Stimulated activated CD8-positive, alpha-beta memory T cell treated with anti-CD3 and anti-CD28 coated beads, Interleukin-15, amount 100 ng/mL, for 24 hours (primary cell): ENCODE measurements at places on chromosomes 4 and X.

- no peak for DNase-seq
These were observed 4.4 kb downstream of the RBPJ start for GRCh38 chr4:26325191-26325590.

- DNase-seq: no peak
These were observed 68.6 kb upstream of the ADGRG2 start for GRCh38 chrX:19190902-19191301.

GRCh38 chr4:146435962-146436361 lies 85.8 kb downstream of the SLC10A7 start:
- no peak for DNase-seq

DNA sequence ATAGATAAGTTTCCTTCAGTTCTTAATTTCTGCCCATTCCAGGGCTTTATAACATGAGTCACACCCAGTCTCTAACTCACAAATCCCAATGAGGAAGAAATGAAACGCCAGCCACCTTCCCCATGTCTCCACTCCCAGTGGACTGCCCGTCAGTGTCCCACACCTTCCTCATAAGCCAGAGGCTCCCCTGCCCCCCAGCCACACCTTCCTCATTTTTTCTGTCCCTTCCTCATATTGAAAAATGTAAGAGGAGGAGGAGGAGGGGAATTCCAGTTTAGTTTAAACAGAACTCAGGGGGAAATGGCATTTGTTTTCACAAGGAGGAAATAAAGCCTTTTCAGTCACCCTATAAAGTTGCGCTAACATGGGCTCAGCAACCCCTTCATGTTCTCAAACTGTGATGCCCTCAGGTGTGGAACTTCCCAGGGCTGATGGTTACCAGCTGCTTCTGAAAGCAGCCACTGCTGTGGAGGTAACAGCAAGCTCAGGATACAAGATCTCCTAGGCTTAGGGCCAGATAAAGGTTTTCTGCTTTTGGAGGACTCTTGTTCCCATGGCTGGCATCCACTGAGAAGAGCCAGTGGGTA lies 97.8 kb downstream of the PARM1 start:
- DNase-seq: no peak

DNA sequence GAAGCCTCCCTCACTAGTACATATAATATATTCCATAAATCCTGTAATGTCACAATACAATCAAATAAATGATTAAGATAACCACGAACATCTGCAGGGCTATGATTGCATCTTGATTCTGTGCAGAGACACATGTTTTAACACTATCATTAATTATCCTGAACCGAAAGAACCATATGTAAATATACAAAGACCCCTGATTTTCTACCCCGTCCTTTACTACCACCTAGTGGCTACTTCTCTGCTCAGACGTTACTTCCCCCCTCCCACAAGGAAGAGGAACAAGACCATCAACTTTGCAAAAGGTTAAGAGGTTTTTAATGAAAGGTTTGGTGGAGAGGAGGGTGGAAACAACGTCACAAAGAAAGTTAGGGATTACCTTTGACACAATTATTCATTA lies 134.0 kb downstream of the COL4A6 start:
- no peak for DNase-seq

GRCh38 chrX:100654261-100654660 lies 10.3 kb downstream of the SRPX2 start:
- DNase-seq: no peak

GRCh38 chrX:51151734-51152133 lies 180.9 kb upstream of the NUDT10 start:
- no peak for DNase-seq

- no peak for DNase-seq
These were observed 71.6 kb upstream of the MAB21L2 start for GRCh38 chr4:150510176-150510865.

DNA sequence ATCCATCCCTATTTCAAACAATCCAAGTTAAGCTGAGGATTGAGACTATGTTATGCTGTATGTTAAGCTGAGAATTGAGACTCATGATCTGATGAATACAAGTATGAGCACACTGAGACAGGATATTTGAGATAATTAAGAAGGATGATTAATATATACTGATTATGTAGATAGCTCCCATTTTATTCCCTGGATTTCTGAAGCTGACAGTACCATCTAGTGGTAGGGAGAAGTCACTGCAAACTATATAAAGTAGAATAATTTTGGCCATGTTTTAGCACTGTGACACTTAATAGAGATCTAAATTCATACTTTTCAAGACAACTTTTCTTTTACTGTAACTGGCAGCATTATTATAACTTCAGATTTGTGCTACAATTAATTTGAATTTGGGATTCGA lies 63.8 kb upstream of the HPRT1 start:
- DNase-seq: no peak

GRCh38 chr4:58602731-58603359 lies 1492.7 kb upstream of the IGFBP7 start:
- no peak for DNase-seq

GRCh38 chr4:13327991-13328390 lies 156.1 kb downstream of the RAB28 start:
- DNase-seq: no peak

- no peak for DNase-seq
These were observed 291 bp upstream of the NBDY start for GRCh38 chrX:56728752-56729151.

DNA sequence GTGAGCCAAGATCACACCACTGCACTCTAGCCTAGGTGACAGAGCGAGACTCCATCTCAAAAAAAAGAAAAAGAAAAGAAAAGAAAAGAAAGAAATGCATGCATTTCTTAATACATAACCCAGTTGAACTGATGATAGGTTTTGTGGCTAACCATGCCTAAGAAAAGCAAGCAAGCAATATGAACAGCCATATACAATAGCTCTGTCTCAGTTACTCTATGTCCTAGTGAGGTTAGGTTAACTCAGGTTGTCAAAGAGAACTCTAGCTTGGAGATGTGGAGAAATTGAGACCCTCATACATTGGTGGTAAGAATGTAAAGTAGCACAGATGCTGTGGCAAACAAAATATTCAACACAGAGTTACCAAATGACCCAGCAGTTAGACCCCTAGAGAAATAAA lies 167.0 kb upstream of the RASGEF1B start:
- no peak for DNase-seq

DNA sequence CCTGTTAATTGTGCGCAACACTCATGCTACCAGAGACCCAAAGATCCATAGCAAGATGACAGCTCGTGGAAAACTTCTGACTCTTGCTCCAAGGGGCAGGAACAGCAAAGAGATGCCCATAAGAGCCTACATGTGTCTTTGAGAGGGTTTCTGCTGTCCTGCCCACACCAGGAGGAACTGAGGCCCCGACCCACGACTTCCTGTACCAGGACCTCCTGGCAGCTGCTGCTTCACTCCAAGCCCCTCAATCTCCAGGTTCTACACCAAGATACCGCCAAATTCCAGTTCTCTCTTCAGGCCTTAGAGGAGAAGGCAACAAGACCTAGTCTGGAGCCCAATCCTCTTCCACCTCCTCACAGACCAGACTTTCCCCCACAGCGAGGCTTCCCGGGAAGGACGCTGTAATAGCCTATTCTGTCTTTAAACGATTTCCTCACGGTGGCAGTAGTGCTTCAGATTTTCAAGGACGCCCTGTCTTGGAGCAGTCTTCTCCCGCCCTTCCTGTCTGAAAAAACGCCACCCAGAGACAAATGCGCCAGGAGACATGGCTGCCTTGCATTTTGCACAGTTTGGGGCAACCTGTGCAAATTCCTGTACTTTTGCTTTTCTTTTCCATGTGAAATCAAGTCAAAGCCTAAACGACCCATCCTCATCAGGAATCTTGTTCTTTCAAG lies 230.2 kb upstream of the STK26 start:
- DNase-seq: no peak

DNA sequence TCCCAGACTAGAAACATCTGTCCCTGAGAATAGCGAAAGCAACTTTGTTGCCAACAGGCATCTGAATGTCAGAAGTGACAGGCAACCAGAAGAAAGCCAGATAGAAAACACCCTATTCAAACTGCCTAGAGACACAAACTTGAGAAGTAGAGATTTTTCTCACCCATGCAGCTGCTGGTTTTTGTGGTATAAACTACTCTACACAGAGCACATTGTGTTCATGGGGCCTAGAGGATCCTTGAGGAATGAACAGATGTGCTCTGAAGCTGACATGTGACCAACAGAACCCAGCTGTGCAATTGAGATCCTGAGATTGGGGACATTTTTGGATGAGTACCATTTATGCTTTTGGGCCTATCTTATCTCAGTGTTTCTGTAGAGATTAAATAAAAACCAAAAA lies 63.6 kb upstream of the NRK start:
- no peak for DNase-seq

GRCh38 chr4:88690355-88690754 lies 7.3 kb downstream of the NAP1L5 start:
- DNase-seq: no peak

DNA sequence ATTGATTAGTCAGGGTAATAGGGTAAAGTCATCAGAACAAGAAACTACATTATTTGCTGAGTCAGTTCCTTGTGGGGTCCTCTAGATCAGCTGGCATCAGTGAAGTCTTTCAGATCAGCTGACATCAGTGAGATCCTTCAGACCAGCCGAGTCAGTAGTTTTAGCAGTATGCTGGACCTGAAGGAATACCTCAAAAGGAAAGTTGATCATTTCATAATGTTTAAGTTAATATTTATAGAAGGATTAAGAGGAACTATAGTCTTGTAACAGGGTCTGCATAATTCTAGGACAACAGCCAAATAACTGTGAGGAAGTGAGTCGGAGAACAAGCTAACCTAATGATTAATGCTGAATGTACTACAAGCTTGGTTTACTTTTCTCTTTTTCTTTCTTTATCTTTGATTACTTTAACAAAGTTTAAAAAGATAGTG lies 958 bp upstream of the UGT2B7 start:
- no peak for DNase-seq

GRCh38 chr4:8236106-8236919 lies 33.2 kb upstream of the HTRA3 start:
- no peak for DNase-seq

GRCh38 chr4:112374850-112375249 lies 77.7 kb downstream of the ALPK1 start:
- DNase-seq: no peak

DNA sequence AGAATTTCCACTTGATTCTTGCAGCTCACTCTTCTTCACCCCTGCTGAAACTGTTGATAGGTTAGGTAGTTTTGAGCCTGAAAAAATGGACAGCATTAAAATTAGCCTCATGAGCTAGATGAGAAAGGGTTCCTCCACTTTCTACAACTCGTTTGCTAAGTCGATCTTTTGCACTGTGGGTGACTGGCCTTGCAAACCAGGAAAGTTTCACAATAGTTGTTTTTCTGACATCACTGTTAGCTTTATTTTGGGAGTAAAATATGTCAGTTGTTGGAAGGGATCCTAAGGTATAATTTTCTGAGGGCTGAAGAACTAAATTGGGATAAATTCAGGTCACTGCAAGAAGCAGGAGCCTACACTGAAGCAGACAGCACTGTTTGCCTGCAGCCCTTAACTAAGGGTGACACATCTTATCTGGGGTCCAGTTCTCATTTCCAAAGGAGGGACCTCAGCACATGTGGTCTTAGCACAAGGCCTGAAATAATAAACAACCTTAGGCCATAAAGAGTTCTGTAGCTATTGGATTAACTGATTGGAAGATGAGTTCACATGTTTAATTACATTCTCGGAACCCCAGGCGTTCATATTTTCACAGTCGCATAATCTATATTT lies 29.1 kb downstream of the ANAPC4 start:
- DNase-seq: no peak

DNA sequence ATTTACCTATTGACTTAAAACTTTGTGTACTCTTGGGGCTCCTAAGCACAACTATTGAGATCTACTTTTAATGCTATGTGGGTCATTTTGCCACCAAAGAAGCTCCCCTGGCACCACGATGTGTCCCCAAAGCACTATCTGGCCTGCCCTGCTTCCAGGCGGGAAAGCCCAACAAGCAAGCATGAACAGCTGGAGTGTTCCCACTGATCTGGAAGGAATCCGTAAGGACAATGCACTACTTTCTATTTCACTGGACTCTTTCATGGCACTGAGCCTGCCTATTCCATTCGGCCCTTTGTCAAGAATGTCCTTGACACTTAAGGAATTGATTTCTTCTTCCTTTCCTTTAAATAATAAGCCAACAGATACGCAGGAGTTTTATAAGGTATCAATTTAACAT lies 38.8 kb downstream of the GRIA3 start:
- no peak for DNase-seq

DNA sequence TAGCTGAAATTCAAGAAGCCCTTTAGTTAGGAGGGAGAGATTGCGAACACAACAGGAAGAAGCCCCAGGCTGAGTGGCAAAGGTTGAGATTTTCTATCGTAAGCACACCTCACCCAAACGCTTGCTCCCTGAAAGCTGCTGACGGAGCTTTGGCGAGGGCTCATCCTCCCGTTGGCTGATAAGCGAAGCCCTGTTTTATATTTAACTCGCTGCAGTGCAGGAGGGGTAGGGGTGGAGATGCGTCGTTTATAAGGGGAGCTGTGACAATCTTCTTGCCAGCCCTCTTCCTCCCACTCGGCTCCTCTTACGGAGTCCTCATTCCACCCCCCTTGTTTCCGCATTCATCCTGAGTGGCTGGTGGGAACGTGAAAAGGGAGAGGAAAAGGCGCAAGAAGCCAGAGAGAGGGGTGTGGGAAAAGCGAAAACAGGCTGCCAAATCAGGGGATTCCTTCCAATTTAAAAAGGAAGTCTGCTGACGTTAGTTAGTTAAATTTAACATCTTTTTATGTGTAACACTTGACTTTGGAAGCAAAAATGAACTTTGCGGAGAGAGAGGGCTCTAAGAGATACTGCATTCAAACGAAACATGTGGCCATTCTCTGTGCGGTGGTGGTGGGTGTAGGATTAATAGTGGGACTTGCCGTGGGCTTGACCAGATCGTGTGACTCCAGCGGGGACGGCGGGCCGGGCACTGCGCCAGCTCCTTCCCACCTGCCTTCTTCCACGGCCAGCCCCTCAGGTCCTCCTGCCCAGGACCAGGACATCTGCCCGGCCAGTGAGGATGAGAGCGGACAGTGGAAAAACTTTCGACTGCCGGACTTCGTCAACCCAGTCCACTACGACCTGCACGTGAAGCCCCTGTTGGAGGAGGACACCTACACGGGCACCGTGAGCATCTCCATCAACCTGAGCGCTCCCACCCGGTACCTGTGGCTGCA lies at the start of gene ENPEP:
TSS of gene ENPEP (plus strand) at position 275 of the 938 bp plus-strand sequence. CDS start at position 535, 260 bp downstream.
- DNase-seq: no peak

DNA sequence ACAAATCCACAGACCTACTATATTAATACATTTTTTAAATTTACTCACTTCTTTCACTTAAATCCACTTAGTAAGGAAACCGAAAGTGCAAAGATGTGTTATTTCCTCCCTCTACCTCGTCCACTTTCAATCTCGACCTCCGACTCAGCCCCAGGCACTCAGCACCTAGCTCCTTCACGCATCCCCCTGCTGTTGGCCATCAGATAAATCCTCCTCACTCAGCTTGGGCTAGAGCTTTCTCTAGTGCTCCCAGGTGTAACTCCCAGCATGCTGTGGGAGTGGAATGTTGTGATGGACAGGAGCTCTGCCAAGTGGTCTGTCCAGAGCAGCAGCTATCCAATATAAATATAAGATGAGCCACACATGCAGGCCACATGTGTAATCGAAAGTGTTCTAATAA lies 26.7 kb upstream of the TEC start:
- no peak for DNase-seq

- DNase-seq: no peak
These were observed 920.1 kb upstream of the TENM3 start for GRCh38 chr4:181323061-181323460.
